ENCODE measurements at places on chromosomes 6 and 20. TPM values are rescaled to one million over a fixed set of nuclear protein-coding genes. Genes with fewer than 3 reads are reported as not detected.
A peak's percentile ranks its signal among the peaks of the same experiment; 100 is the strongest.

GRCh38 chr6:167295495-167296292 is 4.6 kb downstream of the UNC93A start:
- DNase-seq: no peak

The DEFB115 gene
- not detected for total RNA-seq

DNA sequence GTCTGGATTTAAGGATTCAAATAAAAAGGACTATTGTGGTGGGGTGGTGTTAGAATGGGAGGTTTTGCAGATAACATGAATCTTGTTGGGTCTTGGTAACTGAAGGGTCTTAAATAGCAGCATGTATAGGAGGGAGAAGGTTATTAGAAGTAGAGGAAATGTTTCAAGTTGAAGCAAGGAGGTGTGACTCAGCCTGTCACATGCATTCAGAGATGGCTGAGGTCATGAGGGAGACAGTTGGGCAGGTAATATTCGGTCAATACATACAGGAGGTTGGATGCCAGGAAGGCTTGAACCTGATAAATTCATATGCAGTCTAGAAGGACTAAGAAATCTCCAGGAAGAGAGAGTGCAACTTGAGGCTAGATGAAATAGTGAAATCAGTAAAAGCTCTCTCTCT is 6.1 kb downstream of the KLHL31 start:
- no peak for DNase-seq

The PI3 gene
- not detected for total RNA-seq

GRCh38 chr6:43627008-43627825 is 1.8 kb downstream of the GTPBP2 start:
- DNase-seq: peak; percentile 93

The LY6G6F gene
- total RNA-seq: not detected

Data from stomach (tissue), 19 donors.